ENCODE measurements at places on chromosomes 2 and 18.

- no peak for DNase-seq
Measured at GRCh38 chr2:121868652-121869051, 113.2 kb downstream of the TSN start.

GRCh38 chr2:111168528-111169239, 48.0 kb downstream of the BCL2L11 start:
- no peak for DNase-seq

DNA sequence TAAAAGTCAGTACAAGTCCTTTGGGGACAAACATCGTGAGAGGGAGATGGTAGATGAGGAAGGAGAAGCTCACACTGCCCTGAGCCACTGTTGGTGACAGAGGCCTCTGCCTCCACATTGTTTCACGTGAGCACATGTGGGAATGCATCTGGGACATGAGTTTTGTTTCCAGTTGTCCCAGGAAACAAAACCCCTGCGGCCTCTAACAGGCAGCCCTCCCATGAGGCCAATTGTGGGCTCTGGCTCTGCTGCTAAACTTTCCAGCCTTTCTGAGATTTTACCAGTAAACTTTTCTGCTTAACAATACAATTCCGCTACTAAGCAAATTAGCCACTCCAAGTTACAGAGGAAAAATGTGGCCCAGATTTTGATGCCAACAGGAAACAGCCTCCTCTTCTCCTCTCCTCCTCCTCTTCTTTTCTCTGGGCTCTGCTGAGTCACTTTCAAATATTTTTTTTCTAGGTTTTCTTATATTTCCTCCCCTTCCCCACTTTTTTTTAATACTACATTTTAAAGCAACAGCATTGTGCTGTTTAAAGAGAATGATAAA, 23.4 kb upstream of the LRRC30 start:
- DNase-seq = no peak

DNA sequence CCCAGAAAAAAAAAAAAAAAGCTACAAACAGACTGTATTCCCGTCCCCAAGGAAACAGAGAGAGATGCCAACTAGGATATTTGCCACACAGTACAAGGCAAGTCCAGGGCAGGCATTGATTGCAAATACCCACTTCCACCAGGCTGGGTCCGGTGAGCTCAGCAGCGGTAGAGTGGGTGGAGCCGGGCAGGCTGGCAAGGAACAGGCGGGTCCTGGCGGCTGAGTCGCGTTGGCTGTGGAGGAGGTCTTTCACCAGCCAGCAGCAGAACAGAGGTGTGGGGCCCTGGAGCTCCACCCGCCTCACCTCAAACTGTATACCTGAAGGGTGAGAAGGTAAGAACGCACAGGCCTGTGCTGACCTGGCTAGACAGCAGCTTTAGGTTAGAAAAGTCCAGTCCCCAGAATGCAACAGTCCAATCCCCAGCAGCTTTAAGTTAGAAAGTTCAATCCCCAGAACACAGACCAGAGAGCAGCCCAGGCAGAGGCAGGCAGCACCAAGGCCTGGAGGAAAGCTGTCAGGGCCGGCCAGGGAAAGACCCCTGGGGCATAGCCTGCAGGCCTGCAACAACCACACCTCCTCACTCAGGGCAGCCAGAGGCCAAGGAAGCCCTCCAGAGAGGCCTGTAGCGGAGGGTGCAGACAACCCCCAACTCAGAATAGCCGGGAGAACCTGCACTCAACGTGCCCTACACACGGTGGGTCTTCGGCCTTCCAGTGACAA, 21.9 kb upstream of the MTERF4 start:
- no peak for DNase-seq

GRCh38 chr2:201835066-201835465, 28.7 kb downstream of the CDK15 start:
- DNase-seq = no peak

DNA sequence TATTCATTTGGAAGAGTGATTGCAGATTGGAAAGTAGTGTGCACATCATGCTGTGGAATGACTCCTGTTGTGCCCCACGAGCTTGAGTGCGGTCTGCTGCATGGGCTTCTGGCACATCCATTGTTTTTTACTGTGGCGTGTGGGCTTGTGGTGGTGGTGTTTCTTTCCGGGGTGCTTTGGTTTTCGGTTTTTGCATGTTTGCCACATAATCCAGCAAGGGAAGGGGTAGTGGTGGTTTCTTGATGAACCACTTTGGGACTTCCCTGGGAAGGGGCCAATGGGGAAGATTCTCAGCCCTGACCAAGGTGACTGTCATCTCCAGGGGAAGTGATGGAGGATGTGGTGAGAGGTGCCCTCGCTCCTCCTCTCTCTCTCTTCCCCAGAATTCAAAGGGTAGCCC, 57.0 kb downstream of the COA5 start:
- no peak for DNase-seq

GRCh38 chr2:236538242-236538641, 31.4 kb upstream of the ACKR3 start:
- no peak for DNase-seq

DNA sequence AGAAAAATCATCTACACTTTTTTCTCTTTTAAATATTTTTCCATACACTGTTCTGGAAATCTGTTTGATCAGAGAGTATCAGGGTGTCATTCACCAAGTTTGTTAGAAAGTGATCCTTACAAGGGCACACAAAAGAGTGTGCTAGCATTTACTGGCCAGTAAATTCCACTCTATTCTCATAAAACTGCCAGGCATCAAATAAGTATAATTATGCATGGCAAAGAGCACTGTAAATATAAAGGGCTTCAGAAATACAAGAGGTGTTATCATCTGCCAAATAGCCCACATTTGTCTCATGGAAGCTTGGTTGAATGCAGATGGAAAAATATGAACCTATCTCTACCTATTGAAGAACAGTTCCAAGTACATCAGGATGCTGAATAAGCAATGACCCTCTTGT, 847.3 kb upstream of the ACVR2A start:
- no peak for DNase-seq

- DNase-seq = no peak
Measured at GRCh38 chr18:71443706-71444480, 1100.2 kb downstream of the CBLN2 start.

- no peak for DNase-seq
Measured at GRCh38 chr2:213789940-213790339, 505.7 kb downstream of the SPAG16 start.

GRCh38 chr2:40751981-40752380, 300.1 kb upstream of the SLC8A1 start:
- DNase-seq = no peak

DNA sequence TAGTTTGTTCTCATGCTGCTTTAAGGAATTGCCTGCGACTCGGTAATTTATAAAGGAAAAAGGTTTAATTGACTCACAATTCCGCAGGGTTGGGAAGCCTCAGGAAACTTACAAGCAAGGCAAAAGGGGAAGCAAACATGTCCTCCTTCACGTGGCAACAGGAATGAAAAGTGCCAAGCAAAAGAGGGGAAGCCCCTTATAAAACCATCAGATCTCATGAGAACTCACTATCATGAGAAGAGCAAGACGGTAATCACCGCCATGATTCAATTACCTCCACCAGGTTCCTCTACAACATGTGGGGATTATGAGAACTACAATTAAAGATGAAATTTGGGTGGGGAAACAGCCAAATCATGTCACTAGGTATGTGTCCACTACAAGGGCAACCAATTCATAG, 53.9 kb downstream of the MAP4K3 start:
- no peak for DNase-seq

GRCh38 chr18:5444847-5445246, 99.0 kb downstream of the EPB41L3 start:
- no peak for DNase-seq

DNA sequence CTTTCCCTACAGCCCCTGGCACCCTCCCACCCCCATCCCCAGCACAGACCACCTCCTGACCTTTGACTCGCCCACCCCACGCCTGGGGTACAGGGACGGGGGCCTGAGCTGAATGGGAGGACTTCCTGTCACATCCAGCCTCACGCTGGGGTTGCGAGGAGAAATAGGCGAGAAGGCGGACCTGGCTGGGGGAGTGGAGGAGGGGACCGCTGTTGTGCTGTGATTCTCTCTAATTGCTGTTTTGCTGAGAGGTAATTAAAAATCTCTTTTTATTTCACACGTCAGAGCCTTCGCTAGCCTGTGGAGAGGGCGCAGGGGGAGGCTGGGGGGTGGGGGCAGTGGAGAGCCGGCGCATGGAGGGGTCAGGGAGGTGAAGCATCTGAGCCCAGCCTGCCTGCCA, 9.7 kb upstream of the ECEL1 start:
- no peak for DNase-seq

DNA sequence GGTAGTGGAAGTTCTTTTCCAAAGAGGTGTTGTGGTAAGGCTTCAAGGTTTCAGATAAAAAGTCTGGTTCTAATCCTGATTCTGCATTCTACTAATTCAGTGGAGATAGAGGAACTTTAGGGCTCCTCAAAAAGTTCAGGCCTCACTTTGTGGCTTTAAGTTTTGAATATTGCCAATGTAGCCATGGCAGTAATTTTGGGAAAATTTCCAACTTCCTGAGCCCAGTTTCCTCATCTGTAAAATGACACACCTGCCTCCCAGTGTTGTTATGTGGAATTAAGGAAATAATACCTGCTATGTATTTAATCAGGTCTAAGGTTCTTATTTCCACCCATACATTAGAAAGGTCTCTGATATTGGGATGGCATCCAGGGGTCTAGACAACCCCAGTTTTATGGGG, 147.6 kb upstream of the ITGA6 start:
- DNase-seq = no peak

GRCh38 chr2:102943251-102943650, 181.4 kb downstream of the TMEM182 start:
- DNase-seq = no peak

DNA sequence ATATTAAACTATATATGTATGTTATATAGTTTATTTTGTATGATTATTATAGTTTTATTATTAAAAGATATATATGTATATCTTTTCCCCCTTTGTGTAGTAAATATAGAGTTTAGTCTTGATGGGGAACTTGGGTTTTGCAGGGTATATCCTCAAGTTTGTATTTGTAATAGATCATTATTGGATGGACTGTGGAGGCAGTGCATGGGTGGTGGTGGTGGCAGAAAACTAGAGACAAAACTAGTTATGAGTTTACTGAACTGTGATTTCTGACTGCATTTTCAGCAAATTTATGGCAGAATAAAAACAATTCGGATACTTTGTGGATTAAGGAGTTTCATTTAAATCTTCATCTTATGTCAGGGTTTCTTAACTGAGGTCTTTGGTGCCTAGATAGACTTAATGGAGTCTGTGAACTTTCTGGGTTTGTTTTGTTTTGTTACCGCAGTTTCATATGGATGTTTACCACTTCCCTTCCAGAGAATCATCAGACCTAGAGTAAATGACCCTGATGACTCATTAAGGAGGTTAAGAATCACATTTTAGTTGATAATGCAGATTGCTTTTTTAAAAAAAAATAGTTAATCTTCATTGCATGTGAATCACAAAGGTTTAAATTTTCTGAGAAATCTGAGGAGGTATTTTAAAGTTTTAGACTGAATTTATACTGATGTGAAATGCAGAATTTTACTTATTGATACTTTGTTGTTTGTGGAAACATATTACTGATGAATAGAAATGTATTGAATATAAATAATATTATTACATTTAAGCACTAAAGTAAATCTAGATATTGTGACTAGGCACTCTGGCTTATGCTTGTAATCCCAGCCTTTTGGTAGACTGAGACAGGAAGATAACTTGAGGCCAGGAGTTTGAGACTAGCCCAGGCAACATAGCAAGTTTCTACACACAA, 14.5 kb downstream of the EPC2 start:
- peak; percentile 20 for DNase-seq

DNA sequence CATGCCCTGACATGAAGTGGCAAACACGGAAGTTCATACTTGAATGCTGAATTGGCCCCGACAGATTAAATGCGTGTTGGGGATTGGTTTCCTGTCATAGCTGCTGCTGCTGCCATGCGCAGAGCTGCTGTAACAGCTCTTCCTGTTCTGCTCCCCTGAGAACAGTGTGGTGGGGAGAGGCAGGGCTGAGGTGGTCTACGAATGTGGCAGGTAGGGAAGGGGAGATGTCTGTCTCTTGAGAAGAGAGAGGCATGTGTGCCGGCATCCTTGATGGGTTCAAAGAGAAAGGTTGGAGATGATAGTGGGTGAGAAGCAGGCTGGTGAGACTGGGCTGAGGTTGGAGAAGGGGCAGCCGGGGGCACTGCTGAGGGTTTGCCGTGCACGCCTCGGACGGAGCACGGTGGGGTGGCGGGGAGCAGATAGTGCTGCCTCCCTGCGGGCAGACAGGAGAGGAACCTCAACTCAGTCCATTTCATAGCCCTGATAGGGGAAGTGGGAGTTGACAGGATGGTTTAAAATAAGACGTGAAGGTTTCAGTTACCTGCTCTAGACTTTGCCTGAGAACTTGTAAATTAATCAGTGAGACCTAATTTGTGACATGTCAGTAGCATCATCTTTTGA, 46.1 kb downstream of the TMEM185B start:
- DNase-seq = peak; percentile 84

- no peak for DNase-seq
Measured at GRCh38 chr18:6107794-6108193, 212.5 kb upstream of the TMEM200C start.

- DNase-seq = peak; percentile 59
Measured at GRCh38 chr2:112692495-112692911, 28.3 kb upstream of the NT5DC4 start.

- DNase-seq = peak; percentile 53
Measured at GRCh38 chr18:7329016-7329415, 98.1 kb downstream of the LRRC30 start.

DNA sequence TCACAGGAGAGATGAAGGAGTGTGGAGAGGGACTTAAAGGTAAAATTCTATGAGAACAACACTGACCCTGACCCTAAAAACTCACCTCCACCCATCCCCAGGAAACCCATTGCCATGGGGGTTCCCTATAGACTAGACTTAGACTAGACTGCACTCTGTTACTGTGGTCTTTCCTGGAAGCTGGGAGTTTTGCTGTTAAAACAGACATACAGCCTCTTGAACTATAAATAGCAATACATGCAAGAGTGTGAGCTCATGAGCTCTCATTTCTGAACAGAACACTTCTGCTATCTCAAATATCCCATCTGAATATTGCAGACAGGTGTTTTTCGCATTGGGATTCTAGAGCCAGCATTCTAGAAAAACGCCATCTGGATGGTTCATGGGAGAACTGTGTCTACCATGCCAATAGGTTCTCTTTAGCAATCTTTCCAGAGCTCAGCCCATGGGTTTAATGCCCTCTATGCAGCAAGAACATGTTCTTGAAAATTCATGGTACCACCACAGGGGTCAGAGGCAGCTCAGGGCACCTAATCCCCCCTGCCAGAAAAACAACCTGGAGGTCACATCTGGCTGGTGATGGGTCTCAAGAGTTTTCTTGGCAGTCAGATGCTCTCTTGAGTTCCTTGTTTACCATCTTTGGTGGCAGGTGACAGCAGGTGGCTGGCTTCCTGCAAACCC, 51.9 kb downstream of the SLC14A2 start:
- DNase-seq = peak; percentile 22

GRCh38 chr2:177326005-177326404, 61.5 kb upstream of the NFE2L2 start:
- no peak for DNase-seq

Data from Kasumi-1 (cell line).